Stimulated activated CD8-positive, alpha-beta memory T cell treated with anti-CD3 and anti-CD28 coated beads, Interleukin-2, amount 100 ng/mL, for 48 hours (primary cell): ENCODE measurements at places on chromosomes 2 and 18.

DNA sequence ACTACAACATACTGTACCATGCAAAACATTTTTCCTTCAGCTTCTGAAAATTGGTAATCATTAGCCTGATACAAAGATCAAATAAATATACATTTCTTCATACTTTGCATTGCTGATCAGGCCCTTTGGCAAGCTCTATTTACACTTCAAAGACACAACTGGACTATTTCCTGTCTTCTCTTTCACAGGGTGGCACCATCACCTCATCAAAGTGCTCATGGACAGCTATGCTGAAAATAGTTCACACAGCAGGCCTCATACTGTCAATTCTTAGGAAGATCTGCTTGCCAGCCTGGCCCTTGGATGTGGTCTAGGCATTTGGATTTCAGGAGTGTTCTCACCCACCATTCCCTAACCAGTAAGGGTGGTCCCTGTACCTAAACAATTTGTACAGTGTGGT, 33.9 kb downstream of the FBXO15 start:
- no peak for DNase-seq

- no peak for DNase-seq
Measured at GRCh38 chr2:235444101-235444597, 49.7 kb upstream of the AGAP1 start.

GRCh38 chr18:48924630-48925490, 25.9 kb downstream of the SMAD7 start:
- DNase-seq: peak; percentile 32

DNA sequence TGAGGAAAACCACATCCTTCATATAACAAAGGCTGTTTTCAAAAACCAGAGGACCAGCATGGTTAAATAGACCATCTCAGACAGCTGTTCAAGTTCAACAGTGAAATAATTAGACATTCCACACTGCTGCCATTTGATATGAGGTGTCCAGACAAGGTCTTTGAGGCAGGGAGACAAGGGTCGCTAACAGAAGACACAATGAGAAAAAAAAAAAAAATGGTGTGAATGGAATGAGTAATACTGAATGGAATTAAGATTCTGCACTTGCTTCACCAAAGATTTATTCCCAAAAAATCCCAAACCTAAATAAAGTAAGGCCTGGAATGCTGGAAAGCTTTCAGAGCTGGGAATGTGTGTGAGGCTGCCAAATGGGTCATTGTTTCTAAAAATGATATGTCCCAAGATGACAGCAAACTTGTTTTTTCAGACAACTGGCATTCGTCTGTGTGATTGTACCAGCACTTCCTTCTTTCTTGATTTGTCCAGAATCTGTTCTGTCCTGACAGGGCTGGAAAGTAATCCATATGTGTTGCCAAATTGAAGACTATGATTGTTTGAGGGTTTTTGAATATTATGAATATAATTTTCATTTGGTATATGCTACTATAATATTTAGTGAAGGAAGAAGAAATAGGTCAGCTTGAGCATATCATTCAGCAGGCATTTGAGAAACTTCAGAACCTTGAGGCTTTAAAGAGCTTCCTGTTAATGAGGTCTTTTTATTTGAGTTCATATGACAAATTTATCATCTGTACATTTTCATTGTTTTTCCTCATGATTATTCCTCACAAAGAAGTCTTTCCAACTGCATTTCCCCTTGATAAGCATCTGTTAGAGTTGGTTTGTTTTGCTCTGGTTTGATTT, 85.2 kb upstream of the ITGA4 start:
- no peak for DNase-seq

GRCh38 chr2:120605231-120605935, 130.3 kb upstream of the GLI2 start:
- DNase-seq: no peak

DNA sequence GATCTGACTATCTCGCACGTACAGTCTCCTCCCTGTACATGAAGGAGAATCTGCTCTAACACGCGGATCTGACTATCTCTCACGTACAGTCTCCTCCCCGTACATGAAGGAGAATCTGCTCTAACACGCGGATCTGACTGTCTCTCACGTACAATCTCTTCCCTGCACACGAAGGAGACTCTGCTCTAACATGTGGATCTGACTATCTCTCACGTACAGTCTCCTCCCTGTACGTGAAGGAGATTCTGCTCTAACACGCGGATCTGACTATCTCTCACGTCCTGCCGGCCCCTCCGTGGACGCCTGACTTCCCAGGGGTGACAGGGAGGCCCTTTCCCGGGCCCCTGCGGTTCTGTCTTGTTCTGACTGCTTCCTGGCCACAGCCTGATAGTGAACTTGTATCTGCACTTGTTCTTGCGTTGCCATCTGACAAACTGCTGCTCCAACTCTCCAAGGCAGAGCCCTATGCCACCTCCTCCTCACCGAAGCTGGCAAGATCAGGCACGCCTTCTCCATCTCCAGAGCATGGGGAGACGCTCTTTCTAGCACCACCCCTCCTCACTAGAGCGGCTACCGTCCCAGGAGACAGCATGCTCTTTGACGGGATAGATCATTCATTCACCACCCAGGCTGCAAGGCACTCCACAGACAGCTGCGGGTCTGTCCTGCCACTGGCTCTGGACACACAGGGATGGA, 238.6 kb downstream of the TWIST2 start:
- DNase-seq: no peak

DNA sequence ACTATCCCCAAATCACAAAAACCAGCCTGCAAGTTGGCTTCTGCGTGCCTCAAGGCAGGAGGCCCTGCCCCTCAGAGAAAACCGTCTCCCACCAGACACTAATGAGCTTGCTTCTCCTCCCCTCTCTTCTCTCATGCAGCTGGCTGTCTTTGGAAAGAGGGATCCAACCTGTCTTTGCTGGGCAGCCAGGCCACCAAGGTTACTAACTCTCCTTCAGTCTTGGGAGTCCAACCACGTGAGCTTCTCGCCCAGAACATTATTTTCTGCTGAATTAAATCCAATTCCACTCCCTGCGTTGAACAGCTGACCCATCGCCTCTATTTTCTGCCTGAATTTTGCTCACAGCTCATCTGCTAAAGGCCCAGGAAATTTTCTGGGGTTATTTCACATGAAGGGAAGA, 291.3 kb upstream of the NCKAP5 start:
- no peak for DNase-seq

DNA sequence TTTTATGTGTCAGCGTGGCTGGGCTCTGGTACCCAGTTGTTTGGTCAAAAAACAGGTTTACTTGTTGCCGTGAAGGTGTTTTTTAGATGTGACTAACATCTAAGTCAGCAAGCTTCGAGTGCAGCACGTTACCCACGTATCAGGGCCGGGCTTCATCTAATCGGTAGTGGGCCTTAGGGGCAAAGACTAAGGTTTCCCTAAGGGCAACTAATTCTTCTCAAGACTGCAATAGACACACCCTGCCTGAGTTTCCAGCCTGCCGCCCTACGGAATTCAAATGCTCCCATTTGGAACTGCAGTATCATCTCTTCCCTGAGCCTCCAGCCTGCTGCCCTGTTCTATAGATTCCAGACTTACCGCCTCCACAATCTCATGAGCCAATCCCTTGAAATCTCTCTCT, 27.7 kb downstream of the FHL2 start:
- no peak for DNase-seq

DNA sequence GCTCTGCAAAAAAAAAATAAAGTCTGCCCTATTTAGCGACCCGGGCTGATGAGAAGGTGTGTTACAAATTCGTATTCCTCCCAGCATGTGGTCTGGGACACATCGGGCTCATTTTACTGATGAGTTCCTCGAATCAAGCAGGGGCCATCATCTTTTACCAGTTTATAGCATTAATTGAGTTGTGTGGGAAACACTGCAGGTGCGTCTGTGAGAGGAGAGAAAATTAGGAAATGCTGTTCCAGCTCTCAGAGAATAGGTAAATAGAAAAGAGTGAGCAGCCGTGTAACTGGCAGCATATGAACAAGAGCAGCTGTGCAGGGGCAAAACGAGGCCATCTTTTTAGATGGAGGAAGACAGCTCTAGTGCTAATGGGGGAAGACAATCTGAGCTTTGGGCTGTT, 216.7 kb downstream of the SETBP1 start:
- no peak for DNase-seq

DNA sequence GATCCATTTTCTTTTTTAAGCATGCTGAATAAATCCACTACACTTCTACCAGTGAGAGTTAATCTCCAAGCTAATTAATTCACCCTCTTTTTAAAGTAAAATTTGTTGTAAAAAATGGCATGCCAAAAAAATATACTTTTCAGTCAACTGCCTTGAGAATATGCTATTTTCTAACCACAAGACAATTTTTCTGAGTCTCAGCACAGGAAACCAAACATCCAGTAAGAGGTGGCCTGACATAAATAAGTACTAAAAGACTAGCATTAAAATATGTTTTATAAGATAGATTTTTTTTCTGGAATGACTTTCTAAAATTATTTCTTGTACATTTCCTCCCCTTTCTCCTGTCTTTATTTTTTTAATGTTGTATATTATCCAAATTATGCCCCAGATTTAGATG, 2.9 kb downstream of the FBXO36 start:
- DNase-seq: no peak

- no peak for DNase-seq
Measured at GRCh38 chr2:106566050-106566449, 78.9 kb downstream of the CD8B2 start.

DNA sequence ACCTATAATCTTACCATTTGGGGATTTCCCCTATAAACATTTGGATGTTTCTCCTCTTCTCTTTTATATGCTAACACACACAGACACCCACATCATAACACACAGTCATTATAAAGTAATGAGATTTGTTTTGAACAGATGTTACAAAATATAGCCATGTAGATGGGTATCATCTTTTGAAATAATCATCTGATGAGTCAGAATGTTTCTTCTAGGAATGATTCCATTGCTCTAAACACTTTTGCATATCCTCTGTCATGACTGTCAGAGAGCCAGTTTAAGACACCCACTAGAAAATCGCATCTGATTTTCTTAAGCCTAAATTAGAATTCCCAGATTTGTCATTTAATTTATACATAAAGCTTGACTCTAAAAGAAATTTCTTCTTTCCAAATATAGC, 442.6 kb downstream of the CMPK2 start:
- DNase-seq: no peak

DNA sequence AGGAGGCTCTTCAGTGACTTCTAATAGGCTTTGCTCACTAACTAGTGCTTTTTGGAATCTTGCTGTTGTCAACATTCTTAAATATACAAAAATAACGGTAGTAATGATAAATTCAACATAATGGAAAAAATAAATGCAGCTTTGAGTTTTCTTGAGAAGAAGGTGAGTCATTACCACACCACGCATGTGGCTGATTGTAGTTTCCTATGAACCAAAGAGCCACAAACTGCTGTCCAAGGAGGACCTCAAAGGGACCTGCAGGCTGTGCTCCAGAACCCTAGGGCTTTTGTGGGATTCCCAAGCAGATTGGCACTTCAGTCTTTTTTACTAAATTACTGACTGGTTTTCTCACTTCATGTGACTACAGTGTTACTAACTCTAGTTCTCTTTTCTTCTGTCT, 66.7 kb downstream of the TPGS2 start:
- DNase-seq: no peak

DNA sequence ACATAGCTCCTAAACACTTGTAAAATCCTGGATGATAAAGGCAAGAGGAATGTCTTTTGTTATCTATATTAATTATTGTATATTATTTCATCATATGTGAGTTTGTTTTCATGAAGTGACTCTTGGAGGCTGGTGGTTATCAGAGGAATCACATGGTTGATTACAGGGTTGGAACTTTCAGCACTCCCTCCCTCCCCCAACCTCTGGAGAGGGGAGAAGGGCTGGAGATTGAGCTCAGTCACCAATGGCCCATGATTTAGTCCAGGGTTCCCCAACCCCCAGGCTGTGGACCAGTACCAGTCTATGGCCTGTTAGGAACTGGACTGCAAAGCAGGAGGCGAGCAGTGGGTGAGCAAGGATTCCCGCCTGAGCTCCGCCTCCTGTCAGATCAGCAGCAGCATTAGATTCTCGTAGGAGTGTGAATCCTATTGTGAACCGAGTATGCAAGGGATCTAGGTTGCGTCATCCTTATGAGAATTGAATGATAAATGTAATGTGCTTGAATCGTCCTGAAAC, 37.7 kb downstream of the FBXO48 start:
- no peak for DNase-seq

DNA sequence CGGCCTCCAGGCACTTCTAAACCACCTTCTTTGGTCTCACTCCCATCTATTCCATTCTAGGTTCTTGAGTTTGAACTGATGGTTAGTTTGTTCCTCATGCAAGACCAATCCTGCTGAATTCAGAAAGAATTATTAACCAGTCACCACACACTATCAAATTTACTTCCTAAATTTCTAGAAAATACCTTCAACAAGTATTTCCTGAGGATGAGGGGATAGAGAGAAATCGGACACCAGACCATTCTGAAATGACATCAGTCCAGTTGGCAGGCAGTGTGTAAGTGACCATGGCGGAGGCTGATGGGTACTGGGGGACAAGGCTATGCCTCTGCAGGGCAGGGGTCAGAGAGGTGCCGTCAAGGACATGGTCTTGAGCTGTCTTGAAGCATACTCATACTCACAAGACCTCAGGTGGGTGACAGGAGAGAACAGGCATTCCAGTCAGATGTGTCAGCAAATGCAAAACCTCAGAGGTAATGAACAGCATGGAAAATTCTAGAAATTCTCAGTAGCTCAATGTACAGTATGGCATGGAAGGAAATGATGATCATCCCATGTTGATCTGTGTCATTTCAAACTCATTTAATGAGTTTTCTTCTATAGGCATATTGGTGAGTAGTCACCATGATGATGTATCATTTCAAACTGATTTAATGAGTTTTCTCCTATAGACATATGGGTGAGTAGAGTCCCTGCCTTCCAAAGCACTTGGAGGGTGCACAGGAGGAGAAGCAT, 119.6 kb downstream of the DDX1 start:
- DNase-seq: no peak

DNA sequence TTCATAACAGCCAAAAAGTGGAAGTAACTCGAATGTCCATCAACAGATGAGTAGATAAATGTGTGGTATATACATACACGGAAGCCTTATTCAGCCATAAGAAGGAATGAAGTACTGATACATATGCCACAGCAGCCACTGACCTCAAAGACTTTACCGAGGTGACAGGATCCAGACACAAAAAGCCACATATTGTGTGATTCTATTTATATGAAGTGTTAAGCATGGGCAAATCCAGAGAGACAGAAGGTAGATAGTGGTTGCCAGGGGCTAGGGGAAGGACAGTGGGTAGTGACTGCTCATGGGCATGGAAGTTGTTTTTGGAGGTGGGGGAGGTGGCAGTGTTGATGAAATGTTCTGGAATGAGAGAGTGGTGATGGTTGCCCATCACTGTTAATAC, 33.9 kb downstream of the ZAP70 start:
- no peak for DNase-seq

DNA sequence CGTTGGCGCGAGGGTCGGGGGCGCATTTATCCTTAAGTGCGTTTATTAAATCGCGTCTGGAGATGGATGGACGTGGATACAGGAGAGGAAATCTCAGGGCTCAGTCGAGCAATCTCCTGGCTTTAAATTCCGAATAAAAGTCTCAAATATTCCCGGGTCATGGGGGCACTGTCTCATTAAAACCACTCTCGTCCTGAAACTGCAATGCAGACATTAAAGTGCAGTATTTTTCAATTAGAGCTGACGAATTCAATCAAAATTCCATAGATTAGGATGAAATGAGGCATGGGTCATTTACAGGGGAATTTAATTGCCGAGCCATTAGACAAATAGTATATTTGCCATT, 10.7 kb upstream of the GBX2 start:
- DNase-seq: no peak
